Epithelial cell of esophagus (primary cell): ENCODE measurements at places on chromosomes 6 and 20.

GRCh38 chr6:164216839-164217238 lies 802.3 kb downstream of the QKI start:
- DNase-seq, result no peak

- no peak for DNase-seq
Observed at GRCh38 chr20:52933867-52934266, 38.3 kb upstream of the TSHZ2 start.

DNA sequence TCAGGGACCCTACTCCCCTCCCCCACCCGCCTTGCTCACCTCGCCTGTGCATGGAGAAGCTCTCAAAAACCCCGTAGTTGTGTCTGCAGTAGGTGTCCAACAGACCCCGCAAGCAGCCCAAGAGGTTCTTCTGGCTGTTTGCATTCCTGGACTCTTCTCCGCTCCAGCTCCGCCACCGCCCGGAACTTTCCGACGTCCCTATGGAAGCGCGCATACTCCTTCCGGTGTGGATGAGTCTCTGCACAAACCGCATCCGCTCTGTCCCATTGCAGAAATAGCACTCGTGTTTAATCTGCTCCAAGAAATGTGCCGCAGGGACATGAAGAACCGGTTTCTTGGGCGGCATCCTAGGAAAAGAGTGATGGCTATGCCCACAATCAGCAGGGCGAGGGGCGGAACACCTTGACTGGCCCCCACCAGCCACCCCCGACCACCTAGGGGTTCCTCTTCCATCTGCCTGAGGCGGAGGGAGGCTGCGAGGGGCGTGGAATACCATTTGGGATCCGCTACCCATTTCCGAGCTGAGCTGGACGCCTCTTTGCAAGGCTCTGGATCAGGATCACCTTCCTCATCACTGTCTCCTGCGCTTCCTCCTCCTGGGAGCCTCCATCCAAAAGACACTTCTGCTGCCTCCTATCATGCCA lies 20.2 kb downstream of the HLA-DRA start:
- DNase-seq, result no peak

DNA sequence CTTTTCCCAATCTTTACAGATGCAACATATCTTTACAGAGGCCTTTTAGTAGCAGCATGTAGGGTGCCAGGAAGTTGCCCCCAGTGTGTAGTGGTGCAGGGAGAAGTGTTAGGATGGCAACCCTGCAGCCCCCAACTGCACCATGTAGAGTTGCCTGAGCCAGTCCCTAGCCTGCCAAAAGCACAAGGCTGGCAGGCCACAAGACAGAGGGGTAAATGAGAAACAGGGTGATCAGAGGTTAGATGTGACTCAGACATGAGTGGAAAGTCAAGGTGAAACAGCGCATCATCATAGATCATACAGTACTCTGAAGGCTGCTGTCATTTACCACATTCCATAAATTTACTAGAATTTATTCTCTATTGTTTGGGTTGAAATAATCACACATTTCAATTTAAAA lies 467.5 kb downstream of the PRKN start:
- DNase-seq, result no peak

DNA sequence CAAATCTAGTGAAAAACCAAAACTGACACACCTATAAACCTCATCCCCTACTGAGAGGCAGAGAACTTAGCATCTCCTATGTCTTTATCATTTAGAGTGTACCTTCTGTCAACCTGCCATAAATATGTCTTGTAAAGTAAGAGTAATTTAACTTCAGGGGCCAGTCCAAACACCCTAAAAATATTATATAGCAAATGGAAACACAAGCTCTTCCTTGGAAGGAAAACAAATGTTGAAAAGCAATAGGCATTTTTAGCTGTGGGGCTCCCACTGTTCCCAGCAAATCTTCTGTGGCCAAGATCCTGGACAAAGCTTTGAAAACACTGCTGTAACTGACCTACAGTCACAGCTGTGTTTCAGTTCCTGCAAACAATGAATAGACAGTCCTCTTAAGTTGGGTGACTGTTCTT lies 140.0 kb upstream of the RNF217 start:
- DNase-seq, result no peak

DNA sequence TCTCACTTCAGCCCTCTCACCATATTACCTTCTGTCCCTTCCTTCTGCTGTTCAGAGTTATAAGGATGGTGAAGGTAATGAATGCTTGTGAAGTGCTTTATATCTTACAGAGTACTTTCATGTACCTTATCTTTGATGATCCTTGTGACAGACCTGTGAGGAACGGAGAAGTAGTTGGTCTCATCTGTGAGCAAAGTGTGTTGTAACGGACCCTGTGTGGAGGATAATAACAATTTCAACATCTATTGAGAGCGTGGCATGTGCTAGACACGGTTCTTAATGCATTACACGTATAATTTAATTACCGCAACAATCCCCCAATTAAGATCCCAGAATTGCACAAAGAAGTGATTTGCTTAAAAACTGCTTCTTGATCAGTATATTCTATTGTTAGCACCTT lies 124.6 kb downstream of the ANKS1A start:
- DNase-seq, result no peak

DNA sequence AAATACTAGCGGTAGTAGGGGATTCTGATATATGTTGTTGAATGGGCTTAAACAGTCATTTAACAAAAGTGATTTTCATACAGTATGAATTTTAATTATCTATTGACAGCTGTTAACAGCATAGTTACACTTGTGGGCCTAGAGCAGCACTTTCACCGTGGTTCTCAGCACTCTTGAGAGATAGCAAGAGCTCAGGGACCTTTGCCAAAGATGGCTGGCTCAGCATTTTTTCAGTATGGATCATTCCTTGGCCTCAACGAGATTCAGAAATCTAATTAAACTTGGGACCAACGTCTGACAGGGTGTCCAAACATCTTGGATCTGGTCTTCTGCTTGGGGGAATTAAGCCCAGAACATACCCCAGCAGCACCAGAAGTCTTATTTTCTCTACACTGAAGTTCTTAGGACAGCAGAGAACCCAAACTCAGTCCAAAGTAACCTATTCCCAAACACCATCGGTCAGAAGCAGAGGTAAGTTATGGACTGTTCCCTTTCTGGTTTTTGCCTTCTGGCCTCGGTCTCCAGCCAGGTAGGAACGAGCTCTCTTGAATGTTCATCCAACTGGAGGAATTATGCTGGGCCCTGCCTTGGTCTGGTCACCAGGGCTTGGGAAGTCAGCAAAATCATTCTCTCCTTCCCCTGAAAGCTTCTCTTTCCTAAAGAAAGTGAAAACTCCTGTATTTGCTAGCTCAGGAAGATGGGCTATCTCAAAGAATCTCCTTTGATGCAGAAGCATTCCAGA lies 25.7 kb downstream of the PRPH2 start:
- DNase-seq, result no peak

DNA sequence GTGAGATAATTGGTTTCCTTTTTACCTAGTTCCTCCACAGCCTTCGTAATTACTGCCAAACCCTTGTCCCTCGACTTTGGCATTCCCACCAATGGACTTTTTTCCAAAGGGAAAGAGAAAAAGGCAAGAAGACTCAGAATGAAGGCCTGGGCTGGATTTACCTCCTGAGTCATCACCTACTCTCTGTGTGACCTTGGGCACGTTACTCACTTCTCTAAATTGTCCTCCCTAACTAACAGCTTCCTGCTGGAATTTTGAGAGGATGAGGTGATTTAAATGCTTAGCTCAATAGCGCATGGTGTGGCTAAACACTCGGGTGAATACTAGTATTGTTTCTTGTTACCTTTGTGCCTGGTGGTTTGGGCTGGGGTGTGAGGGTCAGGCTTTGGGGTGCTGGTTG lies 146.6 kb downstream of the DHX35 start:
- peak; percentile 47 for DNase-seq

DNA sequence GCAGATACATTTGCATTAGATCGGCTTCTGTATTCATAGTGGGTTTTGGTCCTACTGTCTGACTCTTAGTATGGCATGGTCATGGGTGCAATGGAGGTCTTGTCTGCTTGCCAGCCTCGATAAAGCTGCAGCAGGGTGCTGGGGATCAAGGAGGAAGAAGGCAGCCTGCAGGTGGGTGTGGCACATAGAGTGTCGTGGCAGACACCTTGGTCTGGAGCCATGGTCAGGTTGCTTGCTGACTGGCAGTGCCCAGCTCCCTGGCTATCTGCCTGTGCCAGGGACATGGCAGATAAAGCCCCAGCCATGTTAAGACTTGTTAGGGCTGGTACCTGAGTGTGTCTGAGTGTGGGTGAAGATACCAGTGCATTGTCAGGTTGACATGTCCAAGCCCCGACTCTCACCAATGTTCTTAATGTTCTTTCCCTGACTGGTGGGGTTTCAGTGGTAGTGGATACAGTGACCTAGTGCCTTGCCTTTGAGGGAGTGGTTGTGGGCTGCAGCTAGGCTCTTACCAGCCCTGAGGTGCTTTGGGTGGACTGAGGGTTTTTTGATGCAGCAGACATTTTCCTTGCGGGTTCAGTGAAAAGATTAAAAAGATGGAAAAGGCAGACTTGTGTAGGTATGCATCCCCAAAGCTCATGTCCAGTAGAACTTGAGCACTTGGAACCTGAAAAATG lies 1.8 kb downstream of the FAM83D start:
- DNase-seq, result peak; percentile 59

GRCh38 chr6:30981942-30982772 lies 1.4 kb upstream of the MUC21 start:
- peak; percentile 82 for DNase-seq

GRCh38 chr6:45609141-45609638 lies 231.5 kb upstream of the SUPT3H start:
- DNase-seq, result no peak

DNA sequence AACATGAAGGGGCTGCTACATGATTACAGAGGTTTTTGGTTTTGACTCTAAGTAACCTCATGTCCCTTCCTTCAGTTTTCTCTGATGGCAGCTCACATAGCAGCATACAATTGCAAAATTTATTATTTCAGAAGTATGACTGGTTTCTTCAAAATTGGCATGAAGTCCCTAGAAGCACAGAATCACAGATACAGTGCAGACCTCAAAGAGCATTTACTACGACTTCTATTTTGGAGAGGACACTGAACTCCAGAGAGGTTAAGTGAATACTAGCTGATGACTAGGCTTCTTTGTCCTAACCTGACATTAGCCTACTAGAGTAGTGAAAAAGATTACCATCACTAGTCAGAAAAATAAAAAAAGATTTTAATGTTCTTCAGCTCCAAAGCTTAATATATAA lies 664.3 kb downstream of the RFPL4B start:
- DNase-seq, result no peak

- DNase-seq, result peak; percentile 91
Observed at GRCh38 chr6:72788188-72788587, 166.3 kb downstream of the KCNQ5 start.

DNA sequence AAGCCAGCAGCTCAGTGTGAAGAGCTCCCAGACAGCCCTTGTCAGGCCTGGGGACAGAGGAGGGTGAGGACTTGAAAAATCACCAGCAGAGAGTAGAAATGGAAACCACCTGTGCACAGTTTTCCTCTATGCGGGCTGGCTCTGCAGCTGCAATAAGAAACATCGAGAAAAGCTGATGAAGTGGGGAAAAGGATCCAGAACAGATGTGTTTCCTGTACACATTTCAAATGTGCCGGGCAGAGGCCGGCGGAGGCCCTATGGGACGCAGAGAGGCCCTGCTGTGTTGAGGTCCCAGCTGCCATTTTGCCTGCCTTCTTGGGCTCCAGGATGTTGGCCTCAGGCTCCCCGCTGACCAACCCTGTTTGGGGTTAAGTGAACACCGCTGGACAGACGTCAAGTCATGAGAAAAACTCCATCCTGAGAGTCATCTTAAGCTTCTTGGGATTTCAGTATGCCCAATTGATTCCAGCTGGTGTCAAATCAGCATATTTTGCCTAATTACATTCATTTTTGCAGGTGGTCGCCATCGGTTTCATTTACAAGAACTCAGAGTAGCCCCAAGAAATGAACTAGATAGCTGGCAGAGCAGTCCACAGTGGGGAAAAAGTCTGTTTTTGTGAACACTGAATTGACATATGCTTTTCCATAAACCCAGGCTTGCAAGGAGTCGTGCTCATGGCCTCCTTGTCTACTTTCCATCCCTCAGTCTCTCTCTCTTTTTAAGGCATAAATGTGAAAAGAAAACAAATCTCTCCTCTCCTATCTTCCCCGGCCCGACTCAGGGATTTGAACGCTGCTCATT lies 150.4 kb upstream of the PHACTR3 start:
- no peak for DNase-seq

DNA sequence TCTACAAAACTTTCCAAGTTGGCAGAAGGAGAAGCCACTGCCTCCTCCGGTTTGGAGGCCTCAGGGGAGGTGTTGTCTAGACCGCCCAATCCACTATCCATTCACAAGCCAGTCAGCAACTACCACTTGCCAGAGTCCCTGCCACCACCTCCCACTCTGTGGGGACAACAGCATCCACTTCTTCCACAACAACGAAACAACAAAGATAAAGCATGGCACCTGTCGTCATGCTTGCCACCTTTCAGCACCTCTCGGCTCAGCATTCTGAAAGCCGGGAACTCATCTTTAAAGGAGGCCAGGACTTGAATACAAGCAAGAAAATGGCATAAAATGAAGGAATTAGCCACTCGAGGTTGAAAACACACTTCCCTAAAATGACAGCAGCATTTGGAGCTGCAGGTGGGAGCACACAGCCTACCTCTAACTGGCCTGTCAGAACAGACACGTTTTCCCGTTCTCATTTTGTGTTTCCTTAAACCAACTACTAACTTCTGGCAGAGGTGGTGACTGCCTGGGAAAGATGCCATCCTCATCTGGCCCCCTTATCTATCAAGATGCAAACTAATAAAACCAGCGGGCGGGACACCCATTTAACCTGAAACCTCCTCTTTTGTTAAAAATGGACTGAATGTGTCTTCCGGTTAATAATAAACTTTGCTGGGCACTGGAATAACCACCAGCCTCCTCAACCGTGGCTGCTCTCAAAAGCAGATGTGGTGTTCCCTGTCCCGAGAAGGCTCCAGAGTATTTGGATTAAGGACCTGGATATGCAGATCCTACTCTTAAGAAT lies 21.7 kb downstream of the YTHDF1 start:
- no peak for DNase-seq

GRCh38 chr6:36827261-36828079 lies 11.8 kb downstream of the CPNE5 start:
- peak; percentile 69 for DNase-seq

- no peak for DNase-seq
Observed at GRCh38 chr20:32163951-32164350, 43.6 kb downstream of the PLAGL2 start.

DNA sequence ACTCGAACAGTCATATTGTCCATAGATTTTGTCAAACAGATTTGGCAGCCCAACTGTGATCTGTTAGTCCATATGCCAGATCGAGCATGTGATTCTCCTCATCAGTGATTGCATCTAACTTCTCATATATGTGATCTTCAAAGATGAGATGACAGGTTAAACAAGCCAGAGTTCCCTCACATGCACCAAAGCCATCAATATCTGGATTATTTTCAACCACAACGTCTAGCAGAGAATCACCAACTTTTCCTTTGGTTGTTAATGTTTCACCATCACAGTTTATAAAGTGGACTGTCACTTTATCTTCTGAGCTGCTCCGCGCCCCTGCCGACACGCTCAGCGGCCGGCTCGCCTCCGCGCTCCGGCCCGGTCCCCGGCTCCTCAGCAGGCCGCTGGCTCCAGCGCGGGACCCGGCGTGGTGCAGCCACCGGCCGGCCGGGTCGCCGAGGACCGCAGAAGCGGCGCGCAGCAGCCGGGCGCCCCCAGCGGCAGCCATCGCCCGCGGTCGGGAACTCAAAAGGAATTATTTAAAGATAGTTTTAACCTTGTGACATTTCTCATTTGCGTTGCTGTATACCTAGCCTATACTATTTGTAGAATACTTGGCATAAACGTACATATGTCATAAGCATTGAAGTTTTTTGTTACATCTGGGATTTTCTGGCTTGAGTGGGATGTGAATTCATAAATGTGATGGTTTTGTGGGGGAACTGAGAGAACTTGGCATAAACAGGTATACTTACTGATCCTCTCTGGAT lies 40.1 kb upstream of the DYNLRB1 start:
- peak; percentile 21 for DNase-seq

GRCh38 chr6:14216946-14217684 lies 99.5 kb downstream of the CD83 start:
- no peak for DNase-seq
